Activated CD8-positive, alpha-beta T cell treated with anti-CD3 and anti-CD28 coated beads, Interleukin-2, amount 10 ng/mL, durations not matched to agents 7 days and 5 days (primary cell): ENCODE measurements at places on chromosomes 4 and X.

DNA sequence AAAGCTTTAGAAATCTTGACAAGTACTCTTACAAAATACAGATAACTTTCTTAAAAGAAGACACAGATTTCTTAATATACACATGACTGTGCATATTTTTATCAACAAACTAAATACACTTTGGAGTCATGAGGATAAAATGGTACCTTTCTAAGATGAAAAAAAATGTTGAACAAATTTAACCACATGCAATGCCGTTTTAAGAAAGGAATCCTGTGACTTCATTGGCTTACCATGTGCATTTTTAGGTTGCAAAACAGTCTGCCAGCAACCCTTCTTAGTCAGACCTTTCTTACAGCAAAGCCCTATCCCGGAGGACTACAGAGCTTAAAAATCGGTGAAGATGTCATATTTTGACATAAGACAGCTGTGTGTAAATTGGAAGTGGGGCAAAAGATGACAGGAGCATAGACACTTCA, 51.7 kb downstream of the GASK1B start:
- DNase-seq: no peak

DNA sequence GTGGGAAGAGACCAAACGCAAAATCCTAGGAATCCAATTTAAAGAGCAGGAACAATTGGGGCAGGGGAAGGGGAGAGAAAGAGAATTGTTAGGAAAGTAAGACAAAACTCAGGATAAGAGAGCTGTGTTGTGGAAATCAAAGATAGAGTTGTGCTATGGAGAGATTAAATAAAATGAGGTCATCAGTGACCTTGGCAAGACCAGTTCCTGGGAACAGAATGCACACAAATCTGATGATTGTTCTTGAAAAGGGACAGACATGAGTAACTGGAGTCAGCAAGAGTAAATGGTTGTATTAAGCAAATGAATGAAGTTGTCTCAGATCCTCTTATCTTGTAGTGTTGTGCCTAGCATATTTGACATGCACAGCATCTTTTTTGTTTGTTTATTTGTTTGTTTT, 267.4 kb downstream of the IL1RAPL1 start:
- DNase-seq: no peak

DNA sequence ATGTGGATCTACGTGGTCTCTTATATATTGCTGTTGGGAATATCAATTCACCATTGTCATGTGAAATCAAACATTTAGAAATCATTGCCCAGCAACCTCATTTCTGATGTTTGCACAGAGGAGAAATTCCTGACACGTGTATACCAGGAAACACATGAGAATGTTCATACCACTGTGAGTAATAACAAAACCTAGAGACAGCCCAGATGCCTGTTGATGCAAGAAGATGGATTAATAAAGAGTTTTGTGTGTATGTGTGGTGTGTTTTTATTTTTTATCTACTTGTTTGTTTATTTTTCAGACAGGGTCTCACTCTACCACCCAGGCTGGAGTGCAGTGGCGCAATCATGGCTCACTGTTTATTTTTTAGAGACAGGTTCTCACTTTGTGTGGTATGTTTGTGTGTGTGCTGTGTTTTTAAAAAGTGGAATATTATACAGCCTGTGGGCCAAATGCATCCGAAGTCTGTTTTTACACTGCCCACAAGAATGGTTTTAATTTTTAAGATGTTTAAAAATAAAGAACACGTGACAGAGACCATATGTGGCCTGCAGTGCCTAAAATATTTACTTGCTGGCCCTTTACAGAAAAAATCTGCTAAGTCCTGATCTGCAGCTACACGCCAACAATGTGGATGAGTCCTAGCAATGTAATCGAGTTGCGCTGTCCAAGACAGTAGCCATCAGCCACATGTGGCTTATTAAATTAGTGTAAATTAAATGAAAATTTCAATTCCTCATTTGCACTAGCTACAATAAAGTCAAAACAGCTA, 39.2 kb downstream of the TXLNG start:
- no peak for DNase-seq

- no peak for DNase-seq
These were observed 336.4 kb upstream of the RASGEF1B start for GRCh38 chr4:81808011-81808672.

GRCh38 chr4:184403384-184403781, 71.0 kb downstream of the IRF2 start:
- DNase-seq: no peak

DNA sequence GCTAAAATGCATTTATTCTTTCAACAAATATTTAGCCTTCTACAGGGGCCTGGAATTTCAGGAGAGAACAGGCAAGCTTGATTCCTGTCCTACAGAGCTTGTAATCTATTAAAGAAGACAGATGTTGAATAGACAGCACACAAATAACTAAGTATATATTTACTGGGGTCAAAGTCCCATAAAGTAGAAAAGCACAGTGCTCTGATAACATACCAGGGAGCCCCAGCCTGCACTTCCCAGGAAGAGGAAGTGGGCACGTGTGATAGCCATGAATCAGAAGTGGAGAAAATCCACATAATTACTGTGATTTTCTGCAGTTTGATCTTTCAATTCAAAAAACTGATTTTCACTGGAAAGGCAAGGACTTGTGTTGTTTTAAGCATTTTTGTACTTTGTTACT, 129.1 kb downstream of the EGF start:
- no peak for DNase-seq

DNA sequence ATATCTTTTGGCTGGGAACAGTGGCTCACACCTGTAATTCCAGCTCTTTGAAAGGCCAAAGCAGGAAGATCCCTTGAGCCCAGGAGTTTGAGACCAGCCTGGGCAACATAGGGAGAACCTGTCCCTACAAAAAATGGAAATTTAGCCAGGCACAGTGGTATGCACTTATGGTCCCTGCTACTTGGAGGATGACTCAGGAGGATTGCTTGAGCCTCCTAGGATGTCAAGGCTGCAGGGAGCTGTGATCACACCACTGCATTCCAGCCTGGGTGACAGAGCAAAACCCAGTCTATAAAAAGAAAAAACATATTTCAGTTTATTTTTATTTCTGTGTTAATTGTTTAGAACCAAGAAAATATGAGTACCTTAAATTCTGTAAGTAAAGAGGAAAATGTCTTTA, 123.7 kb downstream of the CBR4 start:
- DNase-seq: no peak

DNA sequence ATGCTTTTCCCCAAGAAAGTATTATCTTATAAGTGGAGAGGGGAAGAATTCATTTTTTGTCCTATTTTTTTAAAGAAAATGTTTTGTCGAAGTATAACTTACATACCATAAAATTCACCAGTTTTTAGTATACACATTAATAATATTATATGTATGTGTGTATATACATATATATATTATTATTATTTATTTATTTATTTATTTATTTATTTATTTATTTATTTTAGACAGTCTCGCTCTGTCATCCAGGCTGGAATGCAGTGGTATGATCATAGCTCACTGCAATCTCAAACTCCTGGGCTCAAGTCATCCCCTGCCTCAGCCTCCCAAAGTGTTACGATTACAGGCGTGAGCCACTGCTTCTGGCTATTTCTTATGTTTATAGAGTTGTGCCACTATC, 334.1 kb downstream of the ZNF674 start:
- DNase-seq: no peak
